Kasumi-1 (cell line): ENCODE measurements at places on chromosomes 5 and 9.

DNA sequence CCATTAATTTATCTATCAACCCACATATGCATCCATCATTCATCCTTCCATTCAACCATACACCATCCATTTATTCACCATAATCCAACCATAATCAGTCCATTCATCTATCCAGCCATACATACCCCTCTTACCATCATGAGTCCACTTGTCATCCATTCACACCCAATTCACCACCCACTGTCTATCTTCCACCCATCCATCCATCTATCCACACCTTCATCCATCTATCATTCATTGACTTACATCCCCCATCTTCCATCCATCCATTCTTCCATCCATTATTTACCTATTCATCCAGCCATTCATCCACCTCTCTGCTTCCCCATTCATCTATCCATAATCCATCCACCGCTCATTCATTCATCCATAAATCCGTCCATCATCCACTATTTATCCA lies 17.8 kb downstream of the PAEP start:
- no peak for DNase-seq

DNA sequence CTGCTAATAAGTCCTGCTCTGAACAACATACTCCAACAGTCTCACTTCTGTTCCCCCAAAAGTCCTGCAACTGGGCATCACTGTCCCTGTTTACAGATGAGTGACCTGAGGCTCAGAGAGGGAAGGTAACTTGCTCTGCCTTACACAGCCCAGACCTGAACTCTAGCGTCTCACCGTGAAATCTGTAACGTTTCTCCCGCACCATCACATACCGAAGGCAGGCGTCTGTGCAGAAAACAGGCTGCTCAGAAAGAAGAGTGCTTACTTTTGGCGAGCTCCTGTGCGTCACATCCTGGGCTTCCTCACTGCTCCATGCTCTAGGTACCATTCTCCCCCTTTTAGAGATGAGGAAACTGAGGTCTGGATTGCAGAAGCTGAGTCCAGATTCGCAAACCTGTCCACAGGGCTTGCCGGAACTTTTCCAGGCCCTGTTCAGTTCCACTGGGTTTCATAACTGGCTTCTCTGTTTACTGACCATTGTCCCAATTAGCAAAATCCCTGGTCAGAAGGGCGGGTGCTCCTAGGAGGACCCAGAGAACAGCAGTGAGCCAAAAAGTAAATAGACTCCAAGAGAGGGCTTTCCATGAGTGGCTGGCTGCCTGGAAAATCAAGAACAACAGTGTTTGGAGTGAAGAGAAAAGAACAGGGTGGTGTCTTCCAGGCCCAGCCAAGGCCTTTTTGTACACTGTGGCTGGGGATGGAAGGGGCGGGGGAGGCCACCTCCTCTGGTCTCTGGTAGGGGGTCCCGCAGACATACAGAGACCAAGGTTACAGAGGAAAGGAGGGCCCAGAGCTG lies 27.1 kb downstream of the GSN start:
- no peak for DNase-seq

DNA sequence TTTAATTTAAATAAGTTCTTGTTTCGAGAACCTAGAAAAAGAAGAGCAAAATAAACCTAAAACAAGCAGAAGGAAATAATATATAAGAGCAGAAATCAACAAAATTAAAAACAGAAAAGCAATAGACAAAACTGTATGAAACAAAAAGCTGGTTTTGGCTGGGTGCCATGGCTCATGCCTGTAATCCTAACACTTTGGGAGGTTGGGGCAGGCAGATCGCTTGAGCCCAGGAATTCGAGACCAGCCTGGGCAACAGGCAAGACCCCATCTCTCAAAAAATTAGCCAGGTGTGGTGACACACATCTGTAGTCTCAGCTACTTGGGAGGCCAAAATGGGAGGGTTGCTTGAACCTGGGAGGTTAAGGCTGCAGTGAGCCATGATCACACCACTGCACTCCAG lies 59.2 kb upstream of the OTP start:
- DNase-seq = no peak

GRCh38 chr9:133129001-133129795 lies 8.2 kb upstream of the RALGDS start:
- DNase-seq = no peak

DNA sequence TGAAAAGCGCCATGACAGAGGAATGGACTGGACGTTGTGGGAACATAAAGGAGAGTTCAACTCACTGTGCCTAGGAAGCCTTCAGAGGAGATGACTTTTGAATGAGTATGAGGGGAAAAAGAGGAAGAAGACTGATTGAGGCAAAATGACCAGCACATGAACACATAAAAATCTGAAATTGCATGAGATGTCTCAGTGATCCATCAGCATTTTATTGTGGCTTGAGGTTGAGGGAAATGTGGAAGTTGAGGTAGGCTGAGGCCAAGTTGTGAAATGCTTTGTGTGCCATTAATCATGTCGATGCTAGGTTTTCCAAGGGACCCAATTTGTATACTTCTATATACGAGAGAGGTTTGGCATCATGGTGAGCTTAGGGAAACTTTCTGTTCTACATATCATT lies 140.9 kb upstream of the TLX3 start:
- peak; percentile 17 for DNase-seq

- no peak for DNase-seq
Observed at GRCh38 chr5:179225387-179225786, 119.9 kb downstream of the ADAMTS2 start.

DNA sequence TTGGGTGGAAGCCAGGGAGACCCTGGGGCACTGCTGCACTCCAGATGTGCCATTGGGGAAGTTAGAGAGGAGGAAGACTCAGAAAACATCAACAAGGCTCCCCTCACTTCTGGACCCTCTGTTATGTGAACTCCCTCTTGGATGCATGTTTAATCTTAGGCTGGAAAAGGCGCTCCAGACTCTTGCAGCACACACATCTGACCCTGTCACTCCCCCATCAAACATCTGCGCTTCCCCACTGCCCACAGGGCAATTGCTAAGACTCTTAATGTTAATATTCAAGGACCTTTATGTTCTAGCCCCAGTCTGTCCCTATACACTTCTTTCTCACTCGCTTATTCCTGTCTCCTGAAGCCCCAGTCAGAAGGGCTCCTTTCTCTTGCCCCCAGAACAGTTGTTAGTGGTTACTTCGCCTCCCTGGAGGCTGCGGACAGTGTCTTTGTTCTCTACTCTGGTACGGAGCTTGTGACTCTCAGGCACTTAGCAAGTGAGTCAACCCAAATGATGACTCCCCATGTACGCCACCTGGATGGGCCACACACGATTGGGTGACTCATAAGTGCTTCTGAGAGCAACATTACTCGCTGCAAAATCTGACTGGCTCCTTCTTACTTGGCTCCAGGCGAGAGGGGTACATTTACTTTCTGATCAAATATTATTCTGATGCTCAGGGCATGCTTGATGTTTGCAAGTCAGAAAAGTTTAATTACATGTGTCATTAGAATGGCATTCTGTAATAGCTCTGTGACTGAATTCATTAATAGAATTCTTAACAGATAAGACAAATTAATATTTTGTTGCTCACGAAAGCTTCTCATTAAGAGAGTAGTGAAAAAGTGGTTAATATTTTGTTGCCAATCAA lies 193.6 kb downstream of the HSPA4 start:
- no peak for DNase-seq

GRCh38 chr5:124341066-124341858 lies 405.2 kb downstream of the ZNF608 start:
- DNase-seq = no peak
